CD4-positive, alpha-beta T cell treated with Interleukin-4 for 1 hour (primary cell): ENCODE measurements at places on chromosomes 6 and 20.

DNA sequence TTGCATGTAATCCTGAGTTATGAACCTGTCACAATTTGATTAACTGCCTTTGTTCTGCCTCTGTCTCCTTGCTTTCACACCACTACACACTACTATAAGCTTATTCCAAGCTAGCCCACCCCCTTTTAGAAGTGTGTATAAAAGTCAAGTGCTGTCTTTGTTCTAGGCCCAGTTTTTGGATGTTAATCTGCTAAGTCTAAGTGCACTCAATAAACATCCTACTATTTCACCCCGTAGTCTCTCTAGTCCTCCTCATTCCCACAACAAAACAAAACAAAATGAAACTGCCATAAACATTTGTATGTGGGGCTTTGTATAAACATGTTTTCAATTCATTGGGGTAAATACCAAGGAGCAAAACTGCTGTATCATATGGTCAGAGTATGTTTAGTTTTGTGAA, 16.1 kb upstream of the SPACA1 start:
- DNase-seq = no peak

- DNase-seq = no peak
Observed at GRCh38 chr6:912871-913835, 220.2 kb upstream of the EXOC2 start.

GRCh38 chr6:145544041-145544440, 191.3 kb downstream of the EPM2A start:
- no peak for DNase-seq

- no peak for DNase-seq
Observed at GRCh38 chr6:108732091-108732870, 115.9 kb upstream of the ARMC2 start.

DNA sequence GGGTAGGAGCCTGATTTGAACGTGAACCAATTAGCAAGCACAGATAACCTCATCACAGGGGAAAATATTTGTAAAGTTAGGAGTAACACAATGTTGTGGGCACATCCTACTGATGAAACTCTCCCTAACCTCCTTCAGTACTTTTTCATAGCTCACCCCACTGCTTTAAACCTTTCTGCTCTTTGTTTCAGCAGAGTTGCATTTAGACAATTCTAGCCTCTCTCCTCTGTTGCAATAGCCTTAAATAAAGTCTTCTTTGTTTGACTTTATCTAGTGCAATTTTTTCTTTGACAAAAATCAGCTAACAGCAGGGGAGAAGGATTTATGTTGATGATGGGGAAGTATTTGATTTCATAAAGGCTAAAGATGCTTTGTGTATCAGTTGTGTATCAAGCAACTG, 14.1 kb downstream of the C6orf141 start:
- no peak for DNase-seq

GRCh38 chr20:13034115-13034514, 25.3 kb downstream of the SPTLC3 start:
- no peak for DNase-seq
